IMR-90 (cell line): ENCODE measurements at places on chromosomes 4 and X. TPM values are rescaled to one million over a fixed set of nuclear protein-coding genes. Genes with fewer than 3 reads are reported as not detected.

The PLP1 gene
- total RNA-seq: 0.18 and 0.28 TPM in 2 replicates

The ELK1 gene
- 10.0 and 14.2 TPM in 2 replicates for total RNA-seq

- no peaks in the 10 kb centered on the region; the same call in 1 of the 2 replicates for H3K27me3 ChIP-seq
- H3K27ac ChIP-seq: no peak overlapping the region
- H3K36me3 ChIP-seq: no peaks in the 10 kb centered on the region
- H3K4me1 ChIP-seq: peaks cover 14% of the 10 kb centered on the region
Measured at GRCh38 chr4:8185930-8186329, 13.2 kb upstream of the SH3TC1 start.

DNA sequence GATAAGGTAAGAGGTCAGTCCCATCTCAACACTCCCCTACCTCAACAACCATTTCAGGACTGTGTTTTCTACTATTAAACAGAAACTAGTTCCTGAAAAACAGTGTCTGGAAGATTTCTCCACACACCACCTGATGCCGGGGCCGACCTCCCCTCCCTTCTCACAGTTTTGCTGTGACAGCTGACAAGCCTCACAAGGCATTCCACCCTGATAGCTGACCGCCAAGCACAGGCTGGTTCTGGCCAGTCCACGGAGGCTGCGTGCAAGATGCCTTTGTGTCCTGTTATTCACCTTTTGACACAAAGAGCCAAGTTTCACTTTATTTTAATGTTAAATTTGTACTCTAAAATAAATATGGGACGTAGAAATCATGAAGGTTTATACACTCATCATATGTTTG lies 758.6 kb downstream of the PDHA2 start:
- no peaks in the 10 kb centered on the region for H3K27me3 ChIP-seq
- H3K27ac ChIP-seq: no peak overlapping the region
- H3K36me3 ChIP-seq: no peaks in the 10 kb centered on the region
- no peak overlapping the region for H3K4me3 ChIP-seq
- no peak for DNase-seq

DNA sequence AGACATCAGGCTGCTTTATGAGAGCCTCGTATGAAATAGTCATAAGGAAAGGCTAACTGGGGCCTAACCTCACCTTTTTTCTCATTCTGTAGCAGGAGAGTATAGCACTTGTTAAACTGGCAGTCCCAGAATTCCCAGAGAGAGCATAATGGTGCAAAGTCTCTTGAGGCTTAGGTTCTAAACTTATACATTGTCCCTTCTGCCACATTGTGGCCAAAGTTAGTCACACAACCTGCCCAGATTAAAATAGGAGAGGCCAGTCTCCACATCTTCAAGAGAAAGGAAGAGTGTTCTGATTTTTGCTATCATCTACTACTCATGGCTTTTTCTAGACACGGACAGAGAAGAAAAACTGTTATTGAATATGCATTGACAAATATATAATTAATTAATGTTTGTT lies 1588.9 kb upstream of the PCDH7 start:
- H3K4me1 ChIP-seq: no peaks in the 10 kb centered on the region
- H3K27ac ChIP-seq: no peak overlapping the region
- no peaks in the 10 kb centered on the region for H3K27me3 ChIP-seq
- DNase-seq: peak; percentile 4
- no peaks in the 10 kb centered on the region for H3K36me3 ChIP-seq
- H3K4me3 ChIP-seq: no peak overlapping the region

DNA sequence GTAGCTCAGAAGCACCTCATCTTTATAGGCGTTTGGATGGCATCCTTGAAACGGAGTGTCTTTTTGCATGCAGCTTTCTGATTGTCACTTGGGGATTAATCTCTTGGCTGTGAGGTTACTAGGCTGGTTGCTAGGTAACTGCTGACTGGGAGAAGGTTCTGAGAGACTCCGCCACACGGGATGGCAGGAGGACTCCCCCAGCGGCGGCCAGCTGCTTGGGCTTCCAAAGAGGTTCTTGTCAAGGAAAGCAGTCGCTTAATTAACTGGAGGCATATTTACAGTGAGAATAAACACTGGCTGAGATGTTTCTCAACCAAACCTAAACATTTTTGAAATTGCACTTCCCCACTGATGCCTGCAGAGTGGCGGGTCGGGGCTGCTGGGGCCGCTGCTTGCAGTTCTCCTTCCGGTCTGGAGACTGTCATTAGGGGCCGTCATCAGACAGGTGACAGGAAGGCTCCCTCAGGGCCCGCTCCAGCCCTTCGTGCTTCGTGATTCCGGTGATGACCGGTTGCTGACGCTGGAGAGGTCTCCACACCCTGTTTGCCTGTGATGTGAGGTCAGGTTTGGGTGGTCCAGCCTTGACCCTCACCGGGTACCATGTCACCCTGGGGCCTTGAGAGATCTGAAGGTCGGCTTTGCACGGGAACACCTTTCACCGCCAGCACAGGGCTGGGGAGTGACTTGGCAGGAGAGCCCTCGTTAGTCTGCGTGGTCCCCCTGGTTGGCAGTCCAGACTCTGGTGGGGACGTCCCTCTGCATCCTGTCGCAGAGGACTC lies 9.1 kb downstream of the NSG1 start:
- H3K4me3 ChIP-seq: no peak overlapping the region
- peaks cover 29% of the 10 kb centered on the region for H3K4me1 ChIP-seq
- DNase-seq: peak; percentile 53
- H3K27me3 ChIP-seq: peaks cover 30% of the 10 kb centered on the region

GRCh38 chr4:44150091-44150576 lies 298.5 kb downstream of the KCTD8 start:
- no peaks in the 10 kb centered on the region for H3K4me1 ChIP-seq
- no peak overlapping the region for H3K4me3 ChIP-seq
- no peaks in the 10 kb centered on the region for H3K36me3 ChIP-seq

GRCh38 chr4:133812954-133813353 lies 388.6 kb downstream of the PABPC4L start:
- H3K27ac ChIP-seq: no peak overlapping the region
- H3K4me1 ChIP-seq: no peaks in the 10 kb centered on the region
- H3K4me3 ChIP-seq: no peak overlapping the region

- DNase-seq: no peak
- H3K27ac ChIP-seq: no peak overlapping the region
- H3K4me3 ChIP-seq: no peak overlapping the region
- no peaks in the 10 kb centered on the region for H3K36me3 ChIP-seq
- peaks cover 8% of the 10 kb centered on the region; the same call in 1 of the 2 replicates for H3K27me3 ChIP-seq
Measured at GRCh38 chr4:87913896-87914295, 61.6 kb upstream of the SPP1 start.
